ENCODE measurements at places on chromosomes 2 and 18.
A peak's percentile ranks its signal among the peaks of the same experiment; 100 is the strongest.

DNA sequence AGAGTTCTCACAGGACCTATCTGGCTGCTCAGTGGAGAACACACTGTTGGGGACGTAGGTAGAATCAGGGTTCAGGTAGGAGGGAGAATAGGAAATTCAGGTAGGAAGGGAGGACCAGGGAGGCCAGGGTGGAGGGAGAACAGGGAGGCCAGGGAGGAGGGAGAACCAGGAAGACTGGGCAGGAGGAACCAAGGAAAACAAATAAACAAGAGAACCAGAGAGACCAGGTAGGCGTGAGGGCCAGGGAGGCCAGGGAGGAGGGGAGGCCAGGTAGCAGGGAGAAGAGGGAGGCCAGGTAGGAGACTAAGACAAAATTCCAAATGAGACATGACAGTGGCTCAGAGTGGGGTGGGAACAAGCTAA is 337.6 kb downstream of the EIPR1 start:
- DNase-seq, result no peak

GRCh38 chr18:6976935-6977334 is 140.7 kb downstream of the LAMA1 start:
- DNase-seq, result no peak

DNA sequence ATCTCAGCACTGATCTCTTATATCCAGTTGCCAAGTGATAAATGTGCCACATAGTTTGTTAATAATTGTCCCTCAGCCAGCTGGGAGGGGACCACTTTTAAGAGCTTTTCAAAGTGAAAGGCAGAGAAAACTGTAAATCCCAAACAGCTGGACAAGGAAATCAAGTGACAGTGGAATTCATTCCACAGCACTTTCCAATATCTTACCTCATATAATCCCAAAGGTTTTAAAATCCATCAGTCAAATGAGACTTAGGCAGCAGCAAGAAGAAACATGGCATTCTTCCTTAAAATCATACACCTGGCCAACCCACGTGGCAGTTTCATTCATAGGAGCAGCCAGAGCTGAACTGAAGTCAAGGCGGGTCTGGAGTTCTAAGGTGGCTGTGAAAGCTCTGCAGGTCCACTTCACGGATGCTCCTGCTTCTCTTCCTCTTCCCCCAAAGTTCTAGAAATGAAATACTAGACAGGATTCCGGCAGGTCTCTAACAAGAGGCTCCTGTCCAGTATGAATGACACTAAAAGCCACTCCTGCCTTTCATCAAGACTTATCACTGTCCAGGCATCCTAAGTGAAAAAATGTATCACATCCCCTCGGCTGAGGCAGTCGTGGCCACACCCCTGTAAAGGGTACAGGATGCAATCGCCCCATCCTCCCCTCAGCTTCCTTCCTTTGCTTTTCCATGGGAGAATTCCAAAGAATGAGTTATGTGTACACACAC is 190.4 kb upstream of the STK17B start:
- no peak for DNase-seq

DNA sequence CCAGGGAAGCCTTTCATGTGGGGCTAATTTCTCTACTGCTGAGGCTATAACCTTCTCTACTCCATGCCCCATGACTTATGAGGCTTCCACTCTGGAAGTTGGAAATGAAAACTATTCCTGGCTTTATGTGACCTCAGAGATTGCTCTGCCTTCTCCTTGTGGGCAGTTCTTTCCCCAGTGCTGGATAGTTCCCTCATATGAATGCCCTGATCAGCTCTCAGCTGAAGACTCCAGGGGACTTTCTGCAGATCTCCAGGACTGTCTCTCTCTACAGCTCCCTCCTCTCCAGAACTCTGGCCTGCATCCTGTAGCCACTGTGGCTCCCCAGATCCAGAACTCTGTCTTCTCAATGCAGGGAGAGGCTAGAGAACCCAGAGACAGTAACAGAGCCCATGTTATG is 235.1 kb downstream of the SEPTIN10 start:
- peak; percentile 5 for DNase-seq

GRCh38 chr18:69759046-69759445 is 188.6 kb downstream of the CD226 start:
- no peak for DNase-seq

DNA sequence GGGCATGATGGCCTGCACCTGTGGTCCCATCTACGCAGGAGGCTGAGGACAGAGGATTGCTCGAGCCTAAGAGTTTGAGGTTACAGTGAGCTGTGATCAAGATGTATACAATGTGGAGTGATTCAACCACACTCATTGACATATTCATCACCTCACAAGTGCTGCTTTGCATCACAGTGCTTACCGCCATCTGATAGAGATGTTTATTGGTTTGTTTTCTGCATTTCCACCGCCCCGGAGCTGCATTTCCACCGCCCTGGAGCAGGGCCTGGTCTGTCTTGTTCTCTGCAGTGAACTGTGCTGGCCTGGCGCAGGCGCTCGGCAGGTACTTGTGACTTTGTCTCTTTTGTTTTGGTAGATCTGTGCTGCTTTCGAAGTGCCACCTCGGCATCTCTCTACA is 96.0 kb downstream of the SMAD7 start:
- no peak for DNase-seq

DNA sequence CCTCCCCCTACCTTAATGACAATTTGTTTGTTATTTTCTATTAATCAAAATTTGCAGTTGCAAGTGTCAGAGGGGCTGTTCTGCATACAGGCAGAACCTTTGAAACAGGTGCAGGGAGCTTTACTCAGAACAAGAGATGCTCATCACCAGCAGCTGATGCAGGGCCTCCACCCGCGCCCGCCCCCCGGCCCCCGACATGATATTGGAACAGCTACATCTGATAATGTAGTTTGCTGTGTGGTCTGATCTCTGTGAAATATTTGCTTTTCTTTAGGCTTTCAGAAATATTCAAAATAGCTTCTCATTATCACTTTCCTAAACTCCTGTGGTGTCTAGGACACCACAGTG is 130.0 kb downstream of the PRKCE start:
- no peak for DNase-seq

GRCh38 chr2:145811276-145812164 is 1291.6 kb upstream of the ZEB2 start:
- no peak for DNase-seq

- DNase-seq, result no peak
Observed at GRCh38 chr18:41099451-41099850, 855.6 kb upstream of the PIK3C3 start.

DNA sequence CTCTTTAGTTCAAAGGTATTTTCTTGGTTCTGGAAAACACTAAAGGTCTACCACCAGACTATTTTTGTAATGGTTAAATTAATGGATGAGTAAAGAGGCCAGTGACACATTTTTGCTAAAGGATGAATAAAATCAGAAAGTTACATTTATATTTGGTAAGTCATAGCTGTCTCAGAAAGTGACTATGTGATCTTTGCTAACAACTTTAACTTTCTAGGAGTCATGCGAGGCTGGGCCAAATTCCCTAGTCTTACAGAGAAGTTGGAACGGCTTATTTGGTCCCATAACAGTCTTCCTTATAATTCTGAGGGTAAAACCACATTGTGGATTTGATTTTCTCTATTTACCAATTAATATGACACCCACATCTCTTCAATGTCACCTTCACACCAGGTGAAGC is 198.1 kb downstream of the PDE1A start:
- DNase-seq, result no peak

DNA sequence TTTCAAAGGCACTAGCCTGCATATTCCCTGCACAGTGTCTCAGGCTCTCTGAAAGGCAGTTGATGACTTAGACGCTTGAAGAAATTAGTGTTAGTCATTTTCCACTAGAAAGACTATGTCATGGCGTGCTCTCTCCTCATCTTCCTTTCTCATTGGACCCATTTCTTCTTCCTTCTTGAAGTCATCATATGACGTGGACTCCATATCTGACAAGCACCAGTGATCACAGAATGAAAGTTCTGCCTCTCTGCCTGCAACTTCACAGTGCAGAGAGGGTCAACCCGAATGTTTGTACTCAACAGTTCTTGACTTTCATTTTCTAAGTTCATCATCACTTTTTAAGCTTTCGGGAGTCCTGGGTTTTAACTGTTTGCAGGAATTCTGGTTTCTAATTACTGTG is 63.7 kb upstream of the CYRIA start:
- DNase-seq, result no peak

- DNase-seq, result no peak
Observed at GRCh38 chr18:8842506-8842905, 137.2 kb downstream of the MTCL1 start.

GRCh38 chr2:115036818-115037217 is 594.4 kb downstream of the DPP10 start:
- no peak for DNase-seq

DNA sequence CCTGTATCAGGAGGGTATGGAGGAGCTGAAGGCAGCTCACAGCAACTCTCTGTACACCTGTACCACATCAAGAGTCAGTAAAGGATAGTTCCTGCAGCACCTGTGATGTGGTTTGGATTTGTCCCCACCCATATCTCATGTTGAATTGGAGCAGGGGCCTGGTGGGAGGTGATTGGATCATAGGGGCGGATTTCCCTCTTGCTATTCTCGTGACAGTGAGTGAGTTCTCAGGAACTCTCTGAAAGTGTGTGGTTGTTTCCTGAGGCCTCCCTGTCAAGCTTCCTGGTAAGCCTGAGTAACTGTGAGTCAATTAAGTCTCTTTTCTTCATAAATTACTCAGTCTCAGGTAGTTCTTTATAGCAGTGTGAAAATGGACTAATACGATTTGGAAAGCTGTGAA is 28.9 kb downstream of the OSBPL1A start:
- DNase-seq, result peak; percentile 64

DNA sequence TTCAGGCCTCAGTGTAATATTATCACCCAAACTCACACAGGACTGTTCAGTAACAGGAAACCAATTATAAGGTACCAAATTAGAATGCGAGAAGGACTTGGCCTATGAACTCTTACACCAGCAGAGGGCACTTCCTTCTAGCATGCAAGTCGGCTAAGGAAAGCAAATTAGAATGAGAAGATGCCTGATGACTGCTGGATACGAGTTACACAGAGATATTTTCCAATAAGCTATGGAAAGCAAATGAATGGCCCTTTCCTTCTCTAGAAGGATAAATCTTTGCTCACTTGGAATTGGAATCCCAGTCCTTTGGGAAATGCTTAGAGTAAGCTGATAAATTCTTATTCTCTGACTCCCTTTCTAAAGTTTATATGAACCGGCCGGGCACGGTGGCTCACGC is 109.8 kb downstream of the AP1S3 start:
- no peak for DNase-seq

DNA sequence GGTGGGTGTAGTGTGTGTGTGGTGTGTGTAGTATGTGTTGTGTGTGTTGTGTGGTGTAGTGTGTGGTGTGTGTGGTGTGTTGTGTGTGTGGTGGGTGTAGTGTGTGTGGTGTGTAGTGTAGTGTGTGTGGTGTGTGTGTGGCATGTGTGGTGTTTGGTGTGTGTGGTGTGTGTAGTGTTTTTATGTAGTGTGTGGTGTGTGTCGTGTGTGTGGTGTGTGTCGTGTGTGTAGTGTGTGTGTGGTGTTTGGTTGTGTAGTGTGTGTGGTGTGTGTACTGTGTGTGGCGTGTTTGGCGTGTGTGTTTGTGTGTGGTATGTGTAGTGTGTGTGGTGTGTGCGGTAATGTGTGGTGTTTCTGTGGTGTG is 4.7 kb upstream of the RTP5 start:
- DNase-seq, result no peak

- DNase-seq, result no peak
Observed at GRCh38 chr2:23803965-23804542, 122.9 kb downstream of the ATAD2B start.

GRCh38 chr2:20584399-20585358 is 66.2 kb downstream of the HS1BP3 start:
- no peak for DNase-seq
